ENCODE measurements at places on chromosomes 2 and 18. TPM values are rescaled to one million over a fixed set of nuclear protein-coding genes. Genes with fewer than 3 reads are reported as not detected.

UGT1A7 gene
- not detected for total RNA-seq

SCN1A gene
- total RNA-seq = 0.02 TPM

DES gene
- not detected for total RNA-seq

LRP2 gene
- 0.10 TPM for total RNA-seq

CFAP53 gene
- 0.33 TPM for total RNA-seq

ZNF396 gene
- total RNA-seq = not detected

CAPN10 gene
- total RNA-seq = 37.9 TPM

TDRD15 gene
- total RNA-seq = not detected

SCN9A gene
- total RNA-seq = 1.8 TPM

ASAP2 gene
- 24.0 TPM for total RNA-seq

DNA sequence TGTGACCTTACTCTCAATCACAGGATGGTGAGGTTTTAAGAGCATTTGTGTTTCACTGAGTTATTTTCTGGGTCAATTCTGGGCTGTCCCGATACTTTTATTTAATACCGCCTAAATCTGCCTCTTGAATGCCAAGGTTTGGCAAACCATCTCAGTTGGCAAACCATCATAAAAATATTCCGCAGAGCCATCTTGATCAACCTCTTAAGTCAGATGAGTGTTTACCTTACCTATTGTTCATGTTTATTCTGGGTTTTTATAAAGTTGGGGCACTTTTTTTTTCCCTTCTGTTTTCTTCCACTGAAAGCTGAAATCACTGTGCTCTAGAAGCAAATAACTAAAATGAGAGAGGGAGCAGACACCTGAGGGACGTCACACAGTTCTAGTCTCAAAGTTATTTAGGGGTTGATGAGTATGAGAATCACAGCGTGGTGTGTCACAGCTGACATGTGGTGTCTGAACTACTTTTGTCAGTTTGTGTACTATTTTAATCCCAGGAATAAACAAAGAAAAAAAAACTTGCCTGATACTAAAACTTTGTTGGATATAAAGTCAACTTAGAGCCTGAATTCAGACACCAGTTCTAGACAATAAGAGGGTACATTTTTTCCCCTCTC is 48.6 kb downstream of the ETAA1 start:
- no peak for DNase-seq

- peak; percentile 77 for DNase-seq
Measured at GRCh38 chr2:70357684-70358071, 55.8 kb upstream of the FAM136A start.

DNA sequence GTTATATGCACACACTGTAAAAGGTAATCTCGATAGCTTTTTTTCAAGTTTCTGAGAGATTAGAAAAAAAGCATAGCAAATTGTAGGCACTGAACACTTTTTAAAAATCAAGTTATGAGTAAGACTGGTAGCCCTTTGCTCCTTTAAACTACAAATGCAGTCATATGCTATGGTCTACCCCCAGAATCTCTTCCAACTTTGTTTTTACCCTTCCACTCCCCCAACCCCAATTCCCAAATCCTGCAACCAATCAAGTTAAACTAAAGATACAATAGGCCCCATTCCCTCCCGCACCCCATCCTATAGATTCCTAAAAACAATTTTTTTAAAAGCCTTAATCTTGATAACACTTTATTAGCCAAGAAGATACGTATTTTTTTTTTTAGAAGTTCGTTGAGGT is 752 bp upstream of the BAZ2B start:
- no peak for DNase-seq

DNA sequence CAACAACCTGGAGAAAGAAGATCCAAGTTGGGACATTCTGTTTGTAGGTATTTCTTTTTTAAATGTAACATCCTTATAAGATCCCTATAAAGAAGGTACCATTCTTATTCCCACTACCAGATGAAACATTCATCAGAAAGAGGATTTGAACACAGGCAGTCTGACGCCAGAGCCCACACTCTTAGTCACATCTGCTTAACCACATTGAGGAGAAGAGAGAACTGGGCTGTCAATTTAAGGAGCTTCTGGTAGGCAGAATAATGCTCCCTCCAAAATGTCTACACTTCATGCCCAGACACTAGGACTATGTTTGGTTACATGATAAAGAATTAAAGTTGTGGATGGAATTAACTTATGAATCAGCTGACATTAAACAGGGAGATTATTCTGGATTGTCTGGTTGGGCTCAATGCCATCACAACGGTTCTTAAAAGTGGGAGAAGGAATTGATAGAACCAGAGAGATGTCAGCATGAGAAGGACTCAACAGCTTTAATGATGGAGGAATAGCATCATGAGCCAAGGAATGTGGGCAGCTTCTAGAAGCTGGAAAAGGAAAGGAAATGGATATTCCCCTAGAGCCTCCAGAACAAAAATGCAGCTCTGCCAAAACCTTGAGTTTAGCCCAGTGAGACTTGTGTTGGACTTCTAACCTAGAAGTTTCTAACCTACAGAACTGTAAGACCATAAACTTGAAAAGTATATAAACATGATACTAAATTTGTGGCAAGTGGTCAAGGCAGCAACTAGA is 82.2 kb downstream of the KLF7 start:
- peak; percentile 6 for DNase-seq

GRCh38 chr2:158041400-158041799 is 60.3 kb upstream of the UPP2 start:
- DNase-seq = no peak

- DNase-seq = no peak
Measured at GRCh38 chr2:181697571-181697970, 17.3 kb upstream of the NEUROD1 start.

- DNase-seq = no peak
Measured at GRCh38 chr2:126518196-126518595, 137.8 kb upstream of the GYPC start.

DNA sequence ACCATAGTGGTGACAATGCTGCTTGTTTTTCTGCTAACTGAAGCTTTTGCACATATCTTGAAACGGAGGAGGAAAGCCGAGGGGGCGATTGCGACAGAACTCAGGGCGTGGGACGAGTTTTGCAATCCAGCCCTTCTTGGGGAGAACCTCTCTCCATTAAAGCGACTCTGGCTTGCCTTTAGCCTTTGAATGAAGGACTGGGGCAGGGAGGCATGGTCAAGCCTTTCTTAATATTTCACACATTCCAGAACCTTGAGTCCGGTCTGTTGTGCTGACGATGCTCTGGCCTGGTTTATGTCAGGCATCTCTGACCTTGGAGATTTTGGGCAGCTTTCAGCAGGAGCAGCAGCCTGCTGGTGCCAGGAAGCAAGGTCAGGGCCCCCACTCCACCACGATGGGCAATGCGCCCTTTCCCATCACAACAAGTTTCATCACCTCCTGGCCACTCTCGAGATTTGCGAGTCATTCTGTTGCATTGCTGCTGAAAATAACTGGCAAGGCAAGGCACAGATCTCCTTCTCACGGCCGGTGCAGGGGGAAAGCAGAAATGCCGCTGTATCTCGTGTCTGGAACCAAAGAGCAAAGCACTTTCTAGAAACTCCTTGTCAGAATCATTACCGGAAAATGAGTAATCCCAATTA is 10.8 kb downstream of the EMILIN2 start:
- DNase-seq = no peak

Data from HT1080 (cell line).